ENCODE measurements at places on chromosomes 16 and 17.

DNA sequence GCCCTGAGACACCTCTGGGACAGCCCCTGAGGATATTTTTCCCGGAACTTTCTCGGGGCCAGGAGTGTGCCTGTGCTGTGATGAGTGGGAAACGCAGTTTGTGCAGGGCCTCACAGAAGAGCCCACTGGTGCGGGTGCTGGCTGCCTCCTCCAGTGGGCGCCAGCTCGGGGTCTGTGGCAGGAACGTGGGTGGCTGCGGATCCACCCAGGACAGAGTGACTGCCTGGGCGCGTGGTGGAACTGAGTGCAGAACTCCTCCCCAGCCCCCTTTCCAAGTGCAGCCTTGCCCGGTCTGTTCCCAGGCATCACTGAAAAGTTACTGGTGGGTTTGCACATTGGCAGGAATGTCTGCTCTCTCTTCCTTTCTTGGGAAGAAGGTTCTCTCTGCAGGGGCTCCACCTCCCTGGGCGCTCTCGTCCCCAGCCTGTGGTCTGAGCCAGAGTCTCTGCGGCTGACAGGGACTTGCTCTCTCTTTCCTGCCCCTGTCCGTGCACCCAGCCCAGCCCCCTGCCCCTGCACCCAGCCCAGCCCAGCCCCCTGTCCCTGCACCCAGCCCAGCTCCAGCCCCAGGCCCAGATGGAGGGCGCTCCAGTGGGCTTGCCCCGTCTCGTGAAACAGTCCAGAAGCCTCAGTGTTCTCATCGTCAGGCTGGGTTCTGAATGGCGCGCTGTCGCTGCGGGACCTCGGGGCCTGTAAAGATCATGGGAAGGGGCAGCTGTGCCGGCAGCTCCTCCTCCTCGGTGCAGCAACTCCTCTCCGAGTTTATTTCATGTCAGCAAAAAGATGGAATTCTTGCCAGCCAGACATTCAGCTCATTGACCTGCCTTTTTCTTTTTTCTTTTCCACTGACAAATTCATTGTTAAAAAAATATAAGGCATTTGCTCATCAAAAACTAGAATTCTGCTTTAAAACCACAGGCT is 117.5 kb downstream of the BANP start:
- DNase-seq = no peak

DNA sequence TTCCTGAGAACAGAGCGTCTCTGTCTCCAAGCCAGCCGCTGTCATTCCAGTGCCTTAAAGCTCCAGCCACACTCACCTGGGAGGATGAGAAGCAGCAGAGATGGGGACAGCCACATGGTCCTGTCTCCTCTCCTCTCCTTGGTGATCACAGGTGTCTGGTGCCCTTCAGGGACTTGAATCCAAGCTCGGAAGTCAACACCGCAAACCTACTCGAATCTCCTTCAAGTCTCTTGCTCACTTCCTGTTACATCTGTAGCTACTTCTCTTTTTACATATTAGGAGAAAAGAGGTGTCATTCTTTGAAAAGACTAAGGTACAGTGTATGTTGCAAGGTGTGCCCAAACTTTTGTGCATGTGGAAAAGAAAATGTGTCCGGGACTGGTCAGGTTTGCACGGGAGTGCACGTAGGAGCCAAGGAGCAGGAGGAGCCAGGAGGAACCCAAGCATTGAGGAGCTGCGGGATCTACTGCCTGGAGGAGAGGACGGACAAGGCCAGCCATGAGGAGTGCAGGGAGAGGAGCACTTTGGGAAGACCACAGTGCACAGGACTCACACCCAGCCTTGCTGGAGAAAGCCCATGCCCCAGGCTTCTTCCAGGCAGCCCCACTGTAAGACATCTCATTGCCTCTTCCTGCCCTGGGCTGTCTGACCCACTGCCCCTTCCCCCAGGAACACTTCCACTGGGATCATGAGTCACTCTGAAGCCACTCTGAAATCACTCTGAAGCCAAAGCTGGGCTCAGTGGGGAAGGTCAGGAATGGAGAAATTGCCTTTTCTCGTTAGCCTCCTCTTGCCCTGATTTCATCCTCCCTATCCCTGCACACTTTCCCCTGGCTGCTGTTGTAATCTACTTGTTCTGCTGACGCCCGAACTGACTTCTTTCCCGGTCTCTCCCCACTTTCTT is at the start of gene CD300LD:
CD300LD (minus strand) TSS at position 197 of the 904 bp plus-strand sequence; CDS start at position 116, 81 bp downstream.
- DNase-seq = no peak

- DNase-seq = no peak
Measured at GRCh38 chr16:23877107-23878070, 41.6 kb downstream of the PRKCB start.

GRCh38 chr17:19755821-19756510 is 7.9 kb upstream of the ALDH3A1 start:
- no peak for DNase-seq

DNA sequence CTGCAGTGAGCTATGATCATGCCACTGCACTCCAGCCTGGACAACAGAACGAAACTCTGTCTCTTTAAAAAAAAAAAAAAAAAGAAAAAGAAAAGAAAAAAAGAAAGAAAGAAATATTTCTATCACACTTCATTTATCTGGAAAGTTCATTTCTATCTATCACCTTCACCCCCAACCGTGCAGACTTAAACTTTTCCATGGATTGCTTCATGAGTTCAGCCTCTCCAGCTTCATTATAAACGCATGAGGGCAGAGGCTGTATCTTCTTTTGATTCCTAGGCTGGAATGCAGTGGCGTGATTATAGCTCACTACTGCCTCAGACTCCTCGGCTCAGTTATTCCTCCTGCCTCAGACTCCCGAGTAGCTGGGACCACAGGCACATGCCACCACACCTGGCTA is 28.2 kb downstream of the MRC2 start:
- no peak for DNase-seq

DNA sequence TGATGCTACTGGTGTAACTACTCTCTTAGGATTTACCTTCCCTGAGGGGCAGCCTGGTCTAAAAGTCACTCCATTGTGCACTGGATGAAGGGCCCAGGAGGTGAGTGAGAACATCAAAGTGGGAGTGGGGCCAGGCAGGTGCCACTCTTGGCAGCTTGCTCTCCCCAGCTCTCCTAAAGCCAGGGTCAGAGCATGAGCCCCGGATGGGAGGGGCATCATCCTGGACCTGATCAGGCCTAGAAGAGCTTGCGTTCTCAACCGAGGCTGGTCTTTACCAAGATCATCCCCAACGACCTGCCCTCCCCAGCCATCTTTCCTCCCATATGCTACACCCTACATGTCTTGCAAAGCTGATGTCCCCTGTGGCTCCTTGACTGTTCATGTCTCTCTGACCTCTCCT is 87.1 kb downstream of the AIPL1 start:
- no peak for DNase-seq

DNA sequence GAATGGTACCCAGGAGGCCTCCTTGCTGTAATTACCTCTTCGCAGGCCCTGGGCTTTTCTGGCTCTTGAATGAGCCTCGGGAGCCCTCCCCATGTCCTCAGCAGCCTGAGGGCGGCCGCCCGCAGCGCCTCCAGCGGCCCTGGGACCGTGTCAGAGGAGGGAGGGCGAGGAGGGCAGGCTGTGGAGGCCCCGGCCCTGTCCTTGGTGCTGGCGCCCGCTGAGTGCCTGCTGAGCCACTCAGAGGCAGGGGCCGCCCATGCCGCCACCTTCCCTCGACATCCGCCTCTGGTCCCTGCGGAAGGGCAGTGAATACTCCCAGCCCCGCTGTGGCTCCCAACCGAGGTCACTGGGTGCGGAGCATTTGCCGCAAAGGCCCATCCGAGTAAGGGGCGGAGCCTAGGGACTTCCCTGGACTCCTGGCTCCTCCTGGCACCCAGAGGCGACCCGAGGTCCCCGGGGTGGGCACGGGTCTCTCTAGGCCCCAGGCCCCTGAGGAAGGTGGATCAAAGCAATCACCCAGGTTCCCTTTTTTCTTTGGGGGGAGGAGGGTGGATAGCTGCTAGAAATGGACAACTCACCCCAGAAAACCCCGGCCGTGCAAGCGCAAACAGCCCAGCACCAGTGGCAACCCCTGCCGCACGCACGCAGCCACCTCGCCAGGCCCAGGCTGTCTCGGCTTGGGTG is 2.8 kb downstream of the RBFOX3 start:
- DNase-seq = no peak

GRCh38 chr16:66457888-66458287 is 30.8 kb downstream of the BEAN1 start:
- no peak for DNase-seq

GRCh38 chr16:2206420-2206779 is 1.1 kb downstream of the MLST8 start:
- no peak for DNase-seq

- peak; percentile 20 for DNase-seq
Measured at GRCh38 chr17:65027305-65027704, 29.2 kb downstream of the GNA13 start.

GRCh38 chr17:45740553-45741330 is 43.4 kb upstream of the CRHR1 start:
- DNase-seq = peak; percentile 89

- no peak for DNase-seq
Measured at GRCh38 chr16:19185510-19185851, 17.4 kb downstream of the SYT17 start.

GRCh38 chr16:25627641-25628040 is 64.1 kb upstream of the HS3ST4 start:
- DNase-seq = no peak

- peak; percentile 68 for DNase-seq
Measured at GRCh38 chr17:1111599-1112443, 68.0 kb downstream of the ABR start.

DNA sequence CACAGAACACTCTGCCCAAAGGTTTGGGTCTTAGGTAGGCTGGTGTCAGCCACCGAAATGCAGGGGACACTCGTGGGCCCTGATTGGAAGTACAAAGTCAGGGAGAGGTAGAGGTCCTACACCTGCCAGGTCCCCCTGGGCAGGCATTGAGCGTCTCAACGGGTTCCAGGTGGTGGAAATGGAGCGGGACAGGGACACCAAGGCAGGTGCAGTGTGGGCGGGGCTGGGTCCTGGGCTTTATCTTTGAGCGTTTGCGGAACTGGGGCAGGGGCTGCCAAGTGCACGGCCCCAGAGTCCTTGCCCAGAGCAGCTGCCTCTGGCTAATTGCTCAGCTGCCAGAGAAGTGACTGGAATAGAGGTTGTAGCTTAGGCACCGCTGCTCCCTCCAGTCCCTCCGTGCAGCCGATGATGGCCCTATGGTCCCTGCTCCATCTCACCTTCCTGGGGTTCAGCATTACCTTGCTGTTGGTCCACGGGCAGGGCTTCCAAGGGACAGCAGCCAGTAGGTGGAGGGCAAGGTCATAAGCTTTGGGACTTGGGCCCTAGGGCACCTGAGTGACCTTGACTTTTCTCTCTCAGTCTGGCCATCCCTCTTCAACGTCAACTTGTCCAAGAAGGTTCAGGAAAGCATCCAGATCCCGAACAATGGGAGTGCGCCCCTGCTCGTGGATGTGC is at the start of gene ZACN:
ZACN (plus strand) TSS at position 323 of the 675 bp plus-strand sequence; CDS start at position 406, 83 bp downstream.
- DNase-seq = no peak

DNA sequence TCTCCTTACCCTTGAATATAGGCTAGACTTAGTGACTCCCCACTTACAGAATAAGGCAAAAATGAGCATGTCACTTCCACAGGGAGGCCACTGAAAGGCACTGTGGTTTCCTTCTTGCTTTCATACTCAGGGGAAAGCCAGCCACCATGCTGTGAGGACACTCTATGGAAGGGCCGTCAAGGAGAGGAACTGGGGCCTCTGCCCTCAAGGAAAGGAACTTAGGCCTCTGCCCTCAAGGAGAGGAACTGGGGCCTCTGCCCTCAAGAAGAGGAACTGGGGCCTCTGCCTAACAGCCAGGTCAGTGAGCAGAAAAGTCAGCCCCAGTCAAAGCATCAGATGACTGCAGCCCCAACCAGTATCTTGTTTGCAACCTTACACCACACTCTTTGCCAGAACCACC is 30.1 kb downstream of the VPS35 start:
- DNase-seq = no peak

DNA sequence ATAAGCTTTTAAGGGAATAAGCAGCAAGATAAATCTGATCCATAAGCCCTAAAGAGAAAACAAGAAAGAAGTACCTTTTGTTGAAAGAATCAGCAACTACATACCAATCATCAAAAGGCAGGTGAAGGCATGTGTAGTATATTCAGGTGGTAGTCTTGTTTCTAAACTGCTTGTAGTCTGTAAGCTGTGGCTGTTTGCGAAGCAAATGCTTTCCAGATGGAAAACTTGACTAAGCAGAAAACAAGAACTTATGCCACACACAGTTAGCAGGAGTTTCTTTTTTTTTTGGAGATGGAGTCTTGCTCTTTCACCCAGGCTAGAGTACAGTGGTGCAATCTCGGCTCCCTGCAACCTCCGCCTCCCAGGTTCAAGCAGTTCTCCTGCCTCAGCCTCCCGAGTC is 5.7 kb downstream of the CBX1 start:
- no peak for DNase-seq

GRCh38 chr17:72479113-72479512 is 358.3 kb downstream of the SOX9 start:
- no peak for DNase-seq

- no peak for DNase-seq
Measured at GRCh38 chr16:62814891-62815290, 778.7 kb upstream of the CDH8 start.

DNA sequence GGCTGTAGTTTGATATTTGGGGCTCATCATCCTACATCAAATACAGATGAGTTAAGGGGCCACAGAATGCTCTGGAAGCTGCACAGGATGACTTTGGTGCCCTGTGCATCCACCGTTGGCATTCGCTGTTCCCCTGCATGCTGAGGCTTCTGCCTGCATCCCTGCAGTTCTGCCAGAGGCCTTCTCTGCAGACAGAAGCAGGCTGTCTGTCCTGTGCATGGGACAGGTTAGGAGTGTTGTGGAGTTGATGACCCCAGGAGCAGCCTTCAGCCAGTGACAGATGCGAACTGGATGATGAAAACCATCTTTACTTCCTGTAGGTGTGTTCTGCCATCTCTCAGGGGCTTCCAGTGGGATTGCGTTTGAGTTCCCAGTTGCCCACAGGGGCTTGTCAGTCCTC is 13.6 kb upstream of the TNS4 start:
- no peak for DNase-seq

DNA sequence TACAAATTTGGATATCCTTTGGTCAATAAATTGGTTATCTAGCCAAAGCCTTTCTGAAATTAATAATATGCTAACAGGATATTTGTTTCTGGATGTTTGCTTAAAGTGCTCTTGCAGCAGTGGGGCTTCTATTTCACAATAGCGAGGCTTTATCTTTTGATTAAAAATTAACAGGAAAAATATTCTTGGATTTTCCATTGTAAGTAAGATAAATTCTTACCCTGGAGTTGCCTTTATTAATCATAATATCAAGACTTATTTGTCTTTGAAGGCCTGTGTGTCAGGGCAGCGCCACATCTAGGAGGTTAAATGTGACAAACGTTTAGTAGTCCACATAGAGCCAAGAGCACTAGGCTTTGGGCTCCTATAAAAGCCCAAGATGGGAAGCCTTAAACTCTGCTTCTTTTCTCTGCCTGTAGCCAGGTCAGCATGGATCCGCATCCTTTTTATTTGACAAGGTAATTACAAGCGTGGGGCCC is 5.3 kb downstream of the TMEM97 start:
- DNase-seq = no peak
